ENCODE measurements at places on chromosomes 7 and 10. TPM values are rescaled to one million over a fixed set of nuclear protein-coding genes. Genes with fewer than 3 reads are reported as not detected.

The CTNNA3 gene
- total RNA-seq: under 0.01 TPM

The TMEM176B gene
- 42.5 TPM for total RNA-seq

DNA sequence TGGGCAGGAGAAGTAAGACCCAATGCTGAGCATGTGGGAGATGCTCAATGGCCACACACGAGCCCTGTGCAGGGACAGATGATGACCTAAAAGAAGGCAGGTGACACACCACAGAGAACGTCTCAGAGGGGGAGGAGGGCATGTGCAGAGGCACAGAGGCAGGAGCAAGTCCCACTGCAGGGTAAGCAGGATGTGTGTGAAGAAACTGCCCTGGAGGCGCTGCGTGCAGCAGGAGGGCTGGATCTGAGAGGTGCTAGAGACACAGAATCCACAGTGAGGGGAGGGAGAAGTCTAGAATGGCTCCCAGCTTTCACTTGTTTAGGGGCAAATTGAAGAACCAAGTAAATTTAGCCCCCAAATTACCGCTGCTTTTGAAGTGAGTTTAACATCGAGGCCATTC lies 14.9 kb downstream of the DYDC2 start:
- no peak for DNase-seq

- no peak for DNase-seq
Observed at GRCh38 chr10:86968994-86969355, 693 bp downstream of the ADIRF start.

GRCh38 chr10:71323407-71323806 lies 4.3 kb downstream of the SLC29A3 start:
- no peak for DNase-seq

DNA sequence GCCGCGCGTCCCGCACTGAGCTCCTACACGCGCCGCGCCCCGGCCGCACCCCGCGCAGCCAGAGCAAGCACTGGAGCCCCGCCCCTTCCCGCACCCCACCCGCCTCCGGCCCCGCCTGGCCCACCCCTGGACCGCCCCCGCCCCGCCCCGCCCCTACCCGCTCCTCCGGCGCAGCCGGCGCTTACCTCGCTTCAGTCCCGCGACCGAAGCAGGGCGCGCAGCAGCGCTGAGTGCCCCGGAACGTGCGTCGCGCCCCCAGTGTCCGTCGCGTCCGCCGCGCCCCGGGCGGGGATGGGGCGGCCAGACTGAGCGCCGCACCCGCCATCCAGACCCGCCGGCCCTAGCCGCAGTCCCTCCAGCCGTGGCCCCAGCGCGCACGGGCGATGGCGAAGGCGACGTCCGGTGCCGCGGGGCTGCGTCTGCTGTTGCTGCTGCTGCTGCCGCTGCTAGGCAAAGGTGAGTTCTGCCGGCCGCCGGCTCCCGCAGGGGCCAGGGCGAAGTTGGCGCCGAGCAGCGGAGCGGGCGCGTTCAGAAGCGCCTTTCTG lies at the start of gene RET:
RET (plus strand) TSS at position 194 of the 545 bp plus-strand sequence; CDS start at position 384, 190 bp downstream.
- DNase-seq: no peak

- no peak for DNase-seq
Observed at GRCh38 chr7:157474685-157475084, 137.9 kb downstream of the DNAJB6 start.

DNA sequence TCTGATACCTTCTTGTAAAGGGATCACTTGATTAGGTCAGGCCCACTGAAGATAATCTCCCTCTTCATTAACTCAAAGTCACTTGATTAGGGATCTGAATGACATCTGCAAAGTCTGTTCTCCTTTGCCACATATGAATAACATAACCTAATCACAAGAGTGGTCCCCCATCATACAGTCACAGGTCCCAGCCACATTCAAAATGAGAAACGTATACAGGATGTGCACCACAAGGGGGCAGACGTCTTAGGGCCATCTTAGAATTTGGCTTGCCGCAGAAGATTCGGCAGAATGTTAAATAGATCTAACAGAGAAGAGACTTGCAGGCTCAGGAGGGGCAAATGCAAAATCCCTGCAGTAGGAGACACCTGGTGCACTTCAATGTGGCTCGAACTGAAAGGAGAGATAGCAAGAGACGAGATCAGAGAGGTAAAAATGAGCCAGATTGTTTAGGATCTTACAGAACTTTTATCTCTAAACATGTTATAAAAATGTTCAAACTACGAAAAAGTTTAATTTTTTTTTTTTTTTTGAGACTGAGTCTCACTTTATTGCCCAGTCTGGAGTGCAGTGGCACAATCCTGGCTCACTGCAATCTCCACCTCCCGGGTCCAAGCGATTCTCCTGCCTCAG lies 10.4 kb upstream of the SMC3 start:
- DNase-seq: no peak

GRCh38 chr7:20229646-20230500 lies 12.7 kb upstream of the MACC1 start:
- DNase-seq: no peak

DNA sequence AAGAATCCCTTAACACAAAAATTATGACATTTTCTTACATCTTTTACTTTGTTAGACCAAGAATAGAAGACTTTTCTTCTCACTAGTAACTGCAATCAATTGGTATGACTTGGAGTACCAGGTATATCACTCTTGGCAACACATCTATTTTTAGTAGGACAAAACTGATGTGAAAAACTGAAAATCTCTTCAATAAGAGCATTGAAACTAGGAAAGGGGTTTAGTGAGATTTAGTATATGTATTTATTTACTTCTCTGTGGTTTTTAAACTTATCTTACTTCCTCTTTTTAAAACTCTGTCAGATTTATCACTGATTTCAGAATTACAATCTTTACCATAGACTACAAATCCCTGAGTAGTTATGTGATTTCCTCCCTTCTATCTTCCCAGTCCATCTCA lies 366.2 kb downstream of the PCDH15 start:
- DNase-seq: no peak

DNA sequence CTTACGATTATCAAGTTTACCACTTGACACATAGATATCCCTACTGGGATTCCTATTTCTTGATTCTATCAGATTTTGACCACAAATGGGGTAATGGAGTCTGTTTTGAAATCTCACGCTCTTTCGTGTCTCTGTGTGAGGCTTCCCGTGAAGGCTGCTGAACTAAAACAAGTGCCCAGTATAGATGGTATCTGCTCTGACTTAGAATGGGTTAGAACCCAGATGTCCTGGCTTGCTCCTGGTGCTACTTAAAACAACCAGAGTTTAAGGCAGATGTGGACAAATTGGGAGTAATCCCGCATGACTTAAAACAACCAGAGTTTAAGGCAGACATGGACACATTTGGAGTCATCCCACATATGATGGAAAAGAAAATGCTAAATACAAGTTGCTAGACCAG lies 85.9 kb downstream of the FAM204A start:
- DNase-seq: no peak

DNA sequence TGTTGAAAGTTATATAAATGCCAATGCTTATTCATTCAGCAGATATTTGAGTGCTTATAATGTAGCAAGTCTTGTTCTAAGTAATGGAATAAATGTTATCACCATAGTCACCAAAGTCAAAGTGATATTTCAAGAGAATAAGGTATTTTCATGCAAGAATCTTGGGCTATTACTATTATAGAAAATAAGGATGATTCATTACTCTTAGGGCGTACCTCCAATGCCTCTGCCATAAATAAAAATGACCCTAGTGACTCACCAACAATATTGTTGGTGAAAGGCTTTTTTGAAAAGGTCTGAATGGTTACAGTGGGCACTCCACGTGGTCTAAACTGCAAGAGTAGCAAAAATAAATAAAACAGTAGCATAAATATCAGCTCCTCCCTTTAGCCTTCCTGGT lies 68.4 kb downstream of the RALA start:
- DNase-seq: no peak

Measured in ascending aorta (tissue), 2 donors.